ENCODE measurements at places on chromosomes 5 and 9.

GRCh38 chr5:33167541-33167940 lies 273.2 kb upstream of the TARS1 start:
- DNase-seq: no peak

GRCh38 chr5:66517351-66517750 lies 78.8 kb upstream of the MAST4 start:
- DNase-seq: no peak

DNA sequence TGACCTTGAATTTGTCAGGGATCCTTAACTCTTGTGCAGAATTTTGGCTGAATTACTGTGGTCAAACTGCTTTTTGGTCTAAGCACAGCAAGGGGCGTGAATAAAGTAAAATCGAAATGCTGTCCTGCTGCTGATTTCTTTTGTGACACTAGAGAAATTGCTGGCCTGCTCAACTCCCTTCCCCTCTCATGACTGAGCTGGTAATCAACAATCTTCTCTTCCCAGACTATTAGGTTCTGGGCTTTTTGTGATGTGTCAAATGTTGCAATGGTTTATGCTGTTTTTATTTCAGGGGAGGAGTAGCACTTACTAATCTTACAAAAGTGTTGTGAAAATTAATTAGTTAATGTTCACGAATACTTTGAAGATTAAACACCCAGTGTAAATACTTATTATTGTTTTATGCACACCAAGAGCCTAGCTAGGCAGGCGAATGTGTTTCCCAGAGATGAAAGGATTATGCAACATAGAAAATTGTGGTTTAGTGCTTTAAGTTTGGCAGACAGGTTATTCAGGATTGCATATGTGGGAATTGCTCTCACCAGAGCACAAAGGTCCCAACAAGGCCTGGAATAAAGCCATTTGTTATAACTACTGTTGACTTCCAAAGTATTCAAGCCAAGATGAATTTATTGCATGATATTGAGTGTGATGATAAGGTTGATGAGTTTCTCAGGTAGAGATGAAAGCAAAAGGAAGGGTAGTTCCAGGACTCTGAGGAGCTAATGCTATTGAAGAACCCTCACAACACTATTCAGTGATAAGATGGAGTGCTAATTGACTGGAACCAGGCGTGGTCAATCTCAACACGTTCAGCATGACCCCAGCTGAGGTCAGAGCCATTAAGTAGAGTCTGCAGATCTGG lies 280.7 kb upstream of the ZNF608 start:
- DNase-seq: no peak

- no peak for DNase-seq
These were observed 8.5 kb downstream of the CPEB4 start for GRCh38 chr5:173896631-173897030.

DNA sequence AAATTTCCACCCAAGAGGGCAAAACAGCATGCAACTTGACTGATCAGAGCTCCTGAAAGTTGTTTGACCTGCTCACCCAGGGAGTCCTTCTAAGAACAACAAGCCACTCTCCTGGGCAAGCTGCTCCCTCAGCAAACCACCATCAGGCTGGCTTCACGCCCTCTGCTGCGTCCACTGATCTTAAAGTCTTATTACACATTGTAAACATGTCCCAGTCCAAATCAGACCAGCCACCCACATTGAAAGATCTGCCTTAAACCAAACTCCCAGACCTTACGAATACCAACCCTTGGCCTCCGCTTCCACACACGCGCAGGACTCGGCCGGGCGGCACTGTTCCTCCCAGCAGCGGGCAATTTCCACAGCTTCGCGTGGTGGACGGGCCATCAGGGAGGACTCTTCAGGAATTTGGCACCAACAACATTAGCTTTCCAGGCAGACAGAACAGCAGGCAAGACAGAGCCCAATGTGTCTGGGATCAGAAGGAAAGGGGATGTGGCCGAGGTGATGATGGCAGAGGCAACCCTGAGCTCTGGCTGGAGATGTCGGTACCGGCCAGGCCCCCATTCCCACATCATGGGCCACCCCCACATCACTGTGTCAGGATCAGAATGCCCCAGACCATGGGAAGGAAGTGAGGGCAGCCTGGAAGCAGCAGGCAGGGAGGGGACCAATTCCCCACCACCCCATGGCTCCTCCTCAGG lies 56.8 kb downstream of the SEMA4D start:
- DNase-seq: no peak

DNA sequence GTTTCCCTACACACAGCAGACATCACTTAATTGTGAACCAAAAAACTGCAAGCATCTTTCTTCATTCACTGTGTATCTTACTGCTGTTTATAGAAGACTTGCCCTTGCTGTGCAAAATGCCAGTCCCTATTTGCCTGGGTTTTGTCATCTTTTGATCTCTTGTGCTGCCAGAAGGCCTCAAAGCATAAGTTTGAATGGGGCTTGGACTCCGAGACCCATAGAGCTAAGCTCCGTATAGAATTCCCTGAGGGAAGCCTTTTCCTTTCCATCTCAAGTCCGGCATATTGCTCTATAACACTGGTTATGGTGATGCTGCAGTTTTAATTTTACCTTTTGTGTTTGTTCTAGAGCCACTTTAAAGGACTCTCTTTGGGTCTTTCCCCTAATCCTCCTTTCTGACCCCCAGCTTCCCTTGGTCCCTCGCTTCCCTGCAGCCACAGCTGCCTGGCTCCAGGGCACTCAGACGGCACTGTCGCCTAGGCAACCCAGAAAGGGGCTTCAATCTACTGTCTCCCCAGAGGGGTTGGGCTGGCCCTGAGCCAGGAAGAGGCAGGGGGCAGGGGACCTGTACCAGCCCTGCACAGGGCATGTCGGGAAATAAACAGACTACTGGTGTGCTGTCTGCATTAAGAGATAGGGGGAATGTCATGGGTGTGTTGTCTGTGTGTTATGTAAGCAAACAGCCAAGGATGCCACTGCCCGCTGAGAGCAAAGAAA lies 73.4 kb upstream of the MELK start:
- DNase-seq: no peak

DNA sequence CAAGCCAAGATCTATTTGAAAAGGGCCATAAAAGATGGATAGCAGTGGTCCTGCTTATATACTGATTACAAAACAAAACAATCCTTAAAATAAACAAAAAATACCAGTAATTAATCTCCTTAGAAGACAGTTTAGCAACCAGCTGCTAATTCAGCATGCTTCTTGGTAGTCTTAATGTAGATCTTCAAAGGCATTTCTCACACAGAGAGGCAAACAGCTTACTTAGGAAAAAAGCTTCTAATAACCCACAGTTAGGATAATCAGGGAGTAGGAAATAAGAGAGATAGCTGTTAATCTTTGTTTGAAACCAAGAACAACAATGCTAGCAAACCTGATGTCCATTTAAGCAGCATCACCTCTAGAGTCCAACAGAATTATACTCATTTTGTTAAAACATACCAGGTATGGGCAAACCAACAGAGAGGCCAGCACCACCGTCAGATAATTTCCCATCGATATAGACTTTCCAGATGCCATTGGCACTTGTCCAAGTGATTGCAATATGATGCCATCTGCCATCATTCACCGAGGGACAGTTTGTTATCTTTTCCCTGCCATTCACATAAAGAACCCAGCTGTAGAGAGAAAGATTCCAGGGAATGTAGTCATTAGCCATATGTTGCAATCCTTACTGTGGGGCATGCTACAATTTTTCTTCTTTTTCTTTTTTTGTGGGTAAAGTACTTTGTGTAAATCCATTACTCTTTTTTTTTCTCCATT lies 105.6 kb upstream of the TXNDC8 start:
- no peak for DNase-seq

- no peak for DNase-seq
These were observed 305.5 kb downstream of the ARRDC3 start for GRCh38 chr5:91077623-91078022.

- no peak for DNase-seq
These were observed 82.9 kb upstream of the SNX2 start for GRCh38 chr5:122691931-122692330.

- DNase-seq: no peak
These were observed 20.3 kb upstream of the SERINC5 start for GRCh38 chr5:80276186-80276585.

DNA sequence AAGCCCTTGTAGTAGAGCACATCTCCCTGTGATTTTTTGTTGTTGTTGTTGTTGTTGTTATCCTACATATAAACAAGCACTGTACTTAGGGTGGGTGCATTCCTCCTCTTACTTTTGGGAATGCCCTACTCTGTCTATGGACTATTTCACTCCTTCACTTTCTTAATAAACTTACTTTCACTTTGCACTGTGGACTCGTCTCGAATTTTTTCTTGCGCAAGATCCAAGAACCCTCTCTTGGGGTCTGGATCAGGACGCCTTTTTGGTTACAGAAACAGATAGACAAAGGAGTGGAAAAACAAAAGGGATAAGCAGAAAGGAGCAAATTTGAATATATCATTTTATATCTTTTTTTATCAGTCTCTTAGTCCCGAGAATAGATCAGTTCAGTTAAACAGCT lies 14.4 kb upstream of the PAIP1 start:
- no peak for DNase-seq

- DNase-seq: no peak
These were observed 63.2 kb upstream of the CTXN3 start for GRCh38 chr5:127585661-127586060.

- no peak for DNase-seq
These were observed 1100.4 kb upstream of the EDIL3 start for GRCh38 chr5:85484982-85485574.

DNA sequence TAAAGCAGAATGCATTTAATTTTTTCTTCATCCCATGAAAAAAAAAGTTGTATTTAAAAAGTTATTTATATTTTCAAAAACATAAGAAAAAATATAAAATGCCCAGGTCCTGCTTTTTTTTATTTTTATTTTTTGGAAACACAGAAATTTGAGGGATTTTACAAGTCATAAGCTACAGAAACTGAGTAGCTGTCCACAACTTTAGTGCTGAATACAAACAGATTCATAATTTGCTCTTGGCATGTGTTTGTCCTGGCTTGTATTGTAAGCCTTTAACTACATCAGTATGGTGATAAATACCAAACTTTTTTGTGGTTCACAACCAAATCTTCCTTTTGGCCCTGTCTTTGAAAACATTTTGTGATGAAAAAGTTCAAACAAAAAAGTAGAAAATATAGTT lies 7.5 kb upstream of the PLCXD3 start:
- no peak for DNase-seq

- DNase-seq: no peak
These were observed 79.8 kb downstream of the ARSB start for GRCh38 chr5:78905084-78905938.

- DNase-seq: no peak
These were observed 100.3 kb downstream of the AOPEP start for GRCh38 chr9:94826644-94827410.

- DNase-seq: no peak
These were observed 77.4 kb upstream of the DMRT1 start for GRCh38 chr9:764105-764524.

DNA sequence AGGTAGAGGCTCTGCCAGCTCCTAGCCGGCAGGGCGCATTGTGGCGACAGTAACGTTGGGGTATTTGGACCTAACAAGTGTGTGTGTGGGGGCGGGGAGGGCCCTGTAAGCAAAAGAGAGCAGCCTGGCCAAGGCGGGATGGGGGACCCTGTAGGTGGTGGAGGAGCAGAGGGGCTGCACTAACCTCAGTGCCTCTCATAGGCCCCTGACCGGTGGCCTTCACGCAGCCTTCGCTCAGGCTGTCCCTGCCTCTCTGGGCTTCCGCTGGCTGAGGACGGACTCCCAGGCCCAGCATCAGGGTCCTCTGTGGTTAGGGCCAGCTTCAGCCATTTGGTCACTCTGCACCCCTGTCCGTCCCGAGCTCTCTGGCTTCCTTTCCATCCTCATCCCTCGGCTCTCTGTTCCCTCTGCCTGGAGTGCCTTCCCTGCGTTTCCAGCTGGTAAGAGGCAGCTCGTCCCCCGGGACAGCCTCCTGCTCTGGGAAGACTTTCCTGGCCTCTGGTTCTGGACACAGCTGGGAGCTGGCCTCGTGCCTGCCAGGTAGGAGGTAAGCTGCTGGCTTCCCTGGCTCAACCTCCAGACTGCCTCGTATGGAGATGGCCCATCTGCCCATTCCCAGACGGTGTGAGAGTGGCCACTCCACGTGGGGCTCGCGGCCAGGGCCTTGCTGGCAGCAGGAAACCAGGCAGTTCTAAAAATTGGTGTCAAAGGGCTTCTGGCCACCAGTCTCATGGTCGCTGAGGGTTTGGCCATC lies 39.3 kb upstream of the PHYKPL start:
- DNase-seq: no peak

DNA sequence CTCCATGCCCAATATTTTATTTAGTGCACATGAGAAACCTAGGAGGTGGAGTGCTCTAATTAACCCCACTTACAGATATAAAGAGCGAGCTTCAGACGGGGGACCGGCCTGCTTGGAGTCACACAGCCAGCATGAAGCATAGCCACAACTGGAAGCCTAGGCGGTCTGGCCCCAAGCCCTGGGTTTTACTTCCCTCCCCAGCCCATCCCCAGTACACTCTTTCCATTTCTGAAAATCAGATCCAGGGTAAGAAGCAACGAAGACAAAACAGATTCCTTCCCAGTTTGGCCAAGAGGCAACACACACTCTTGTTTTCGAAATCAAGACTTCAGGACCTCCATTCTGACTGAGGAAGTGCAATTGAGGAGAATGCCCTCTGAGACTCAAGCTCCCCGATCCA lies 27.1 kb downstream of the KCNMB1 start:
- DNase-seq: no peak

GRCh38 chr5:63483338-63483737 lies 478.9 kb downstream of the HTR1A start:
- no peak for DNase-seq

DNA sequence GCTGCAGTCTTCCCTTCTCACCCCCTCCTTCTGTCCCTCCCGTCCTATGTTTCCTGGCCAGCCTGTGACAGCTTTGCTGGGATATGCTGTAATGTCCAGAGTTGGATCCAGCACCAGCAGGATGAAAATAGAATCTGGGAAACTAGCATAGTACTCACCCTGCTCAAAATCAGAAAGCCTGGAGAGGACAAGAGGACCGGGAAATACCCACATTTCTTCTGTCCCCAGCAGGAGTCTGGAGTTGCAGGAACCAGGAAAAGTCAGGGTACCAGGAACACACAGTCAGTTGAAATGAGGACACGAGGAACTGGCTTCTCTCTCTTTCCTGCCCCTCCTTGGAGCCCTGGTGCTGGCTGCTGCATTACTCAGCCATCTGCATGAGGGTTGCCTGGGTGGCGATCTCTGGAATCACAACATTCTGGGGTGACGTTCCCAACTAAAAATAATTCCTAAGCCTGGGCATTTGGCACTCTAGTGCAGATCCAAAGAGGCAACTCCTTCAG lies 59.6 kb upstream of the NFIL3 start:
- DNase-seq: no peak
